Kidney capillary endothelial cell (primary cell): ENCODE measurements at places on chromosomes 3 and 15.

GRCh38 chr3:110821586-110821985, 250.0 kb upstream of the NECTIN3 start:
- no peak for DNase-seq

DNA sequence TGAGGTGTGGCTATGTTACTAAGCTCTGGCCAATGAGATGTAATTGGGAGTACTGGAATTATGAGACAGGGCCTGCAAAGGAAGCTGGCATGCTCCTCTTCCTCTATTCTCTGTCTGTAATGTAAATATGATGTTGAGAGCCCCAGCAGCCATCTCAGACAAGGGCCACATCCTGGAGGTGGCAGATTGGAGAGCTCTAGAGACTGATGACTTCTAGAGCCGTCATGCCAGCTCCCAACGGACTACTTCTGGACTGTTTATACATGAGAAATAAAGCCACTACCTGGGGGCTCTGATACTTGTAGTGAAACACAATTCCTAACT, 19.7 kb downstream of the PLD1 start:
- DNase-seq: no peak

DNA sequence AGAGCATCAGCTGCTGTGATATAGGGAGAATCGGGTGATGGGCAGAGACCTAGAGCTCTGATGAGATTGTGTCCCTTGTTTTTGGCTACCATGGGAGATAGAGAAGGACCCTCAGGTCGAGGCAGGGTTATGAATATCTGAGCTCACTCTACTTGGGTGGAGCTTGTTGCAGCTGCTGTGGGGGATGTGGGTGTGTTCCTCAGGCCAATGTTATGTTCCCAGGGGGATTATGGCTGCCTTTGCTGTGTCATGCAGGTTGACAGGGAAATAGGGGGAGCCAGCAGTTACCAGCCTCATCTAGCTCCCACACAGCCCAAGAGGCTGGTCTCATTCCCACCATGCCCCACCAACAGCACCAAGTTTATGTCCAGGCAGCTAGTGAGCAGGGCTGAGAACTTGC, 131.5 kb downstream of the TRIM42 start:
- no peak for DNase-seq

- no peak for DNase-seq
Observed at GRCh38 chr15:66696770-66697169, 5.3 kb upstream of the SMAD6 start.
